ENCODE measurements at places on chromosomes 2 and 18.

DNA sequence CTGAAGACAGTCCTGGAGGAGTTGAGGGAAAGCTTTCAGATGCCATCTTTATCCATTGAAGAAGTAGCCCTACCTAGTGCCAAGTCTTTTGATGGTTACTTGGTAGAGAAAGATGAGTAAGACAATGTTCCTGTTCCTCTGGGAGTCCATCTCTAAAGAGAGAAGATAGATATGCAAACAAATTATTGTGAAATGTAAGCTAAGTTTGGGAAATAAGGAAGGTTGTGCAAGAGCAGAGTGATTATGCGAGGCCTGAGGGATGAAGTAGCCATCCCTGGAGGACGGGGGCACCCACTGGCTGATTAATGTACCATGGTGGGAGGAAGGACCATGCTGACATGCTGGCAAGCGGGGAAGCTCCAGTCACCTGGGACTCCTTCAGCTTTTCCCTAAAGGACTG lies 994 bp upstream of the DTNA start:
- DNase-seq = no peak

DNA sequence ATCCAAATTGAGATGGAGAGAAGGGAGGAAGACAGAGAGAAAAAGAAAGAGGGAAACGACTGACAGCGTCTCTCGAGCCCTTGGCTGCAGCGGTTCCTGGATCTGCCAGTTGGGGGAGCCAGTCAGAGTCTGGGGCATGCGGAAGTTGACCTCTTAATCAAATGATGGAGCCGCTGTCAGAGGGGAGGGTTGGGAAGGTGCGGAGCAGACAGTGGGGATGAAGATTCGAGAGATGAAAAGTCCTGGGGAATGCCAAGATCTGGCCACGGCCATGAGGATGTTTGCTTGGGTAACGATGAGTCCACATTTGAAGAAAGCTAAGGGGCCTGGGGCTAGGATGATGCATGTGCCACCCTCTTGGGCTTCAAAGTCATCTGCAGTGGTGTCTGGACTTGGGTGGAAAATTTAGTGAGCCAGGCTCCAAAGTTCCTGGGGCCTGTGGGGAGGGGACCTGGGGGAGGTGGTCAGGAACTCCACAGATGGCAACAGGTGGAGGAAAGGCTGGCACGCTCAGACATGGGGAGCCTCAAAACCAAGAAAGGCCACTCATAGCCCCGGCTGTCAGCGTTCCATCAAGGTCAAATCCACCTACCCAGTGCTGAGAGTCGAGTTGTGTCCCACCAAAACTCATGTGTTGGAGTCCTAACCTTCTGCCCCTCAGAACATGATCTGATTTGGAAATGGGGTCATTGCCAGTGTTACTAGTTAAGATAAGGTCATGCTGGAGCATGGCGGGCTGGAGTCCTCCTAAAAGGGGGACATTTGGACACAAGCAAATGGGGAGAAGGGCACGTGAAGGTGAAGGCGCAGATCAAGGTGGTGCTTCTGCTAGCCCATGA lies 200.1 kb downstream of the NDUFA10 start:
- DNase-seq = no peak

DNA sequence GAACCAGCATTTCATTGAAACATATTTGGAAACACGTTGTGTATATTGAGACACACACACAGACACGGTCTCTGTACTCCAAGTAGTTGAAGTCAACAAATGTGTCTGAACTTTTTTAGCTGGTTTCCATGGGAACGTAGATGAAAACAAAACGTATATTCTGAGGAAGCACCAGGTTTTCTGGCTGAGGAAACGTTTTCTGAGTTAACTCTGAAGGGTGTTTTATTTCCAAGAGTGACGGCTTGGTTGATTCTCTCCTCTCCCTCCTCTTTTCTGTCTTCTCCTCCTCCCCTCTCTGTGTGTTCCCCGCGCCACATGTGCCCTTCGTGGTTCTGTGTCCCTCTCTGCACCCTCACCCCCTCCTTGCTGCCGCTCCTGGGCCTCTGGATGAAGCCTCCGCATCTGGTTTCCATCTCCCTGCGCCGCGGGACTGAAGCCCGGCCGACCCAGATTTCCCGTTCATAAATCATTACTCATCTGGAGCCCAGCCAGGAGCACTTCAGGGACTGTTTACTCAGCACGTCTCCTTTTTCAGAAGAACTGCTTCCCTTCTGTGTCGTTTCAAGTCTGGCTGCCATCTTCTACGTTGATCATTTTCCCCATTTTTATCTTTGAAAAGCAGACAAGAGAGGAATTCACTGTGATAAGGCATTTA lies 122.7 kb downstream of the COL6A3 start:
- peak; percentile 82 for DNase-seq

DNA sequence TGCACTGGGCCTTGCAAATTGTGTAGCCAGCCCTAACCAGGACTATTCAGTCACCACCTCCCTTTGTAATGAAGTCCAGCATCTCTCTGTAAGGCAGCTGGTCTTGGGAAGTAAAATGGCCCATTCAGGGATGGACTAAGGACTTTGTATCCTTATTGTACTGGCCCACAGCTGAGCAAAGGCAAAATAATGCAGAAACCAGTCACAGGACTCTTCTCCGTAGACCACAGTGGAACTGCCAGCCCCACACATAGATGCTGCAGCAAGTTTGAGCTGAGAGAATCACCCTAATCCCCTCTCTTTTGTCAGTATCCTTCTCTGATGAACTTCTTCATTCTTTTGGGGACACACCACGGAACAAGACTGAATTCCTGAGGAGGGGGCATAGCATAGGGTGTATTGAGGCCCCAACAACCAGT lies 73.6 kb upstream of the RTN4 start:
- no peak for DNase-seq

- no peak for DNase-seq
Observed at GRCh38 chr2:214465363-214466146, 54.7 kb downstream of the VWC2L start.

GRCh38 chr18:45834306-45834705 lies 8.8 kb downstream of the SIGLEC15 start:
- DNase-seq = no peak

- no peak for DNase-seq
Observed at GRCh38 chr18:51802569-51803428, 537.2 kb upstream of the DCC start.

DNA sequence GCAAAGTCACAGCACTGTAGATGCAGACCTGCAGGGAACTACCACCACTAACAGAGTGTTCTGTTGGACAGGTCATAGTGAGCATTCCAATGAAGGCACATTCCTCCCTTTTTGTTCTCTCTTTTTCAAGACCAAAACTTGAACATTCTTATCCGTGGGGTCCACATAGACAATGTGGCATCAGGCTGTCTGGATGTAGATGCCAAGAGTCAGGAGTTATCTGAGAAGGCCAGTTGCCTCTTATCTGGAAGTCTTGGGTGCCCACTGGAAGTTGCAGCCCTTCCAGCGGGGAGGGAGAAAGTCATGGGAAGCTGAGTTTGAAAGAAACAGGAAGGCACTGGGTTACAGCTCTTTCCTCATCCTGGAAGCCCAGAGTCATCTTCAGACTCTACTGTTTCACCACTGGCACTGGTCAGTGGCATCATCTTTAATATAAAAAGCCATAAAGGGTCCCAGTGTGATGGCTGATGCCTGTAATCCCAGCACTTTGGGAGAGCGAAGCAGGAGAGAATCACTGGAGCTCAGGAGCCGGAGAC lies 61.4 kb downstream of the FAM161A start:
- DNase-seq = no peak

Data from NCI-H2171 (cell line).